ENCODE measurements at places on chromosomes 5 and 9.

DNA sequence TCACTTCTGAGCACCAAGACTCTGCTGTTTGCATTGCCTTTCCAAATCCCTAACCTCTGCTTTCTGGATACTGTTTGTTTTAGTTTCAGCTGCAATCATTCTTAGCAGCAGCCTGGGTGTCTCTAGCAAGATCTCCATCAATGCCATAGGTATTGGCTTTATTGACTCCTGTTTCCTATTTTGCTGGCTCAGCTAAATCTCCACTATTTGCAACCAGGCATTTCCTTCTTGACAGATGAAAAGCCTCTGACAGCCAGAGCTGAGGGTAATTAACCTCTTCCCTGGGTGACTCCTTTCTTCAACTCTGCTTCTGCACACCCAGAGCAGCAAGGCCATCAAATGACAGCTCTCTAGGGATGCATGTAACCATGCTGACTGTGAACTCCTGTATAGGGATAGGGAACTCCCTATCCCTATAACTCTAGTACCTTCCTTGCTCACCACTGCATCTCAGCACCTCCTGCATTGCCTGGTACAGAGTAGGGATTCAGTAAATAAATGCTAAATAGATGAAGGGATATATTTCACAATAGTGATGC is 293.5 kb downstream of the TRIM32 start:
- DNase-seq, result no peak

DNA sequence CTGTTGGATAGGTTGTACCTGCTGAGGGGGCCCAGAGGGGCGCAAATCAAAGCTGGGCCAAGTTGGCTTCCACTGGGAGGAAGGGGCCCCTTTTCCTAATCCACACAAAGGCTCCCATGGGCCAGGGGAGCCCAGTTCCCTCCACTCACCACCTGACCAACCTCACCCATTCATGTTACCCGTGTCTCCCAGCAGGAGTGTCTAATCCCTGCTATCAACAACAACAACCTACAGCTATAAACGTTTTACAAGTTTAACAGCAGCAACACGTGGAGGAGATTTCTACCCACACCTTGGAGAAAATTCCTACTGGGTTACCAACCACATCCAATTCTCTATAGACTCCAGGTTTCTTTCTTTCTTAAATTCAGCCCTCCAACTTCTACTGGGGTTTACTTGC is 216.2 kb downstream of the SLIT3 start:
- DNase-seq, result no peak

DNA sequence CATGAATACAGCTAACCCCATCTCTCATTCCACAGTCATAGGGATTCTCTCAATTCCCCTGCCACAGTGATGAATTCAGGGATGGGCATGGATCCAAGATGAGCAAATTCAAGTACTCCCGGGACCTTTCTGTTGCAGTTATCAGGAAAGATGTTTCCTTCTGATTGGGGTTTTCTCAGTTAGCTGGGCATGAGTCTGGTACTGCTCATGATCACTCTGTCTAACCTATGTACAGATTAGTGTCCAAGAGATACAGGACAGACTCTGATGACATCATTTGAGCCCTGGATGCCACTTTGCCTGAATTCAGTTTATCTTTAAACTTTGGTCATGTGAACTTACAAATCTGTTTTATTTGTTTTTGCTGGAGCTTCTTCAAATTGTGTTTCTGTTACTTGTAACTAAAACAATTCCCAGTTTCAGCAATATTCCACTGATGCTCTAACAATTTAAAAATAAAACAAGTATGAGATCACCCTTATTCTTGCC is 257.7 kb upstream of the KLF9 start:
- DNase-seq, result no peak

DNA sequence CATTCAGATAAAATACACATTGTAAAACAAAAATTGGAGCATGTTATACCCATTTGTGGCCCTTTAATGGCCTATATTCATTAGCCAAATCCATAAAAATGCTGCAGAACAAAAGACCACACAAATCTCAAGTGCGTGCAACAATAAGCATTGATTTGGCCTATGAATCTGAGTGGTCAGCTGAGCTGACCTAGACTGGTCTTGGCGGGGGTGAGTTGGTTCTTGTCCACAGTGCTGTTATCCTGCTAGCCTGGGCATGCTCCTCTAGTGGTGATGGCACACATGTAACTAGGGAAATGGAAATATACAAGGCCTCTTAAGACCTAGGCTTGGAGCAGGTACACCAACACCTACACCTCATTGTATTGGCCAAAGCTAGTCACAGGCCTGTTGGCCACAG is 122.2 kb upstream of the TBCA start:
- DNase-seq, result no peak

DNA sequence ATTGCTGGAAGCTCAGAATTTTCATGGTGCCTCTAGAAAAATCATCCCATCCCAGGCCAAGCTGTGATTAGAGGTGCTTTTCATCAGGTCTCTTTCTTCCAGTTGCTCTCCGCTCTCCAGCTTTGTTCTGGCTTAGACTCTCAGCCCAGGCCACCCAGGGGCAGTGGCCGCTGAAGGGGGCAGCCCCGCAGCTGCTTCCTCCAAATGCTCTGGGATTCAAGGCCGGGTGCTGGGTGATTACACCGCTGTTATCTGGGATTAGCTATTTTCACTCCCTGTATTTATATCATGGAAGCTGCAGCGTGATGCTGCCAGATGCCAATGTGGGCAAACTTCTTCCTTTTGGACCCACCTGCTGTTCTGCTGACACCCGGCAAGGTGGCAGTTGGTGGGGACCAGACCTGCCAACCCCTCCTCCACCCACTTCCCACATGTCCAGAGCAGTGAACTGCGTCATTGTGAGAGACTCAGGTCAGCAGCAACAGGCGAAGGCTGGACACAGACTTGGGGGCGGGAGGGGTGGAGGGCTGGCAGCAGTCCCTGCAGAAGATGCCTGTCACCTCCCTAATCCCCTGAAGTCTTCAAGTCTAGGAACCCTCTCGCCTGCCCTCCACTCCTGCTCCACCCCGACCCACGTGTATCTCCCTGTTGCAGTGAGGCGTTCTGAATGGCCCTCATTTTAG is 33.9 kb upstream of the NKX2-5 start:
- no peak for DNase-seq

- no peak for DNase-seq
These were observed 64.3 kb downstream of the HABP4 start for GRCh38 chr9:96514108-96514799.

DNA sequence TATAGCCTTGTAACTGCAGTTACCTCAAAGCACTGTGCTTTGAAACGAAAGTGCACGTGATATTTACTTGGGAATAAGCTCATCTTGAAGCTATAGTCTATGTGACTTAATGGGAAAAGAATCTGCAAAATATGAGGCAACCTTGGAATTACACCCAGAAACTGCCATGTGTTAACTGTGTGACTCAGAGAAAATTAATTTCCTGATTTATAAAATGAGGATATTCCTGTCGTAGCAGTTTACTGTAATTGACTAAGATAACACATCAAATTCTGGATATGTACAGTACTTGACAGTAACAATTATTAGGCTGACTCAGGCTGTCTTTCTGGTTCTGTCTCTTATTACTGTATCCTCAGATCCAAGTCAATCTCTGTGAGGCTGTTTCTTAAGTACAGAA is 1079.9 kb upstream of the ACO1 start:
- no peak for DNase-seq

- DNase-seq, result peak; percentile 2
These were observed 205.8 kb upstream of the IER5L start for GRCh38 chr9:129383561-129384490.

DNA sequence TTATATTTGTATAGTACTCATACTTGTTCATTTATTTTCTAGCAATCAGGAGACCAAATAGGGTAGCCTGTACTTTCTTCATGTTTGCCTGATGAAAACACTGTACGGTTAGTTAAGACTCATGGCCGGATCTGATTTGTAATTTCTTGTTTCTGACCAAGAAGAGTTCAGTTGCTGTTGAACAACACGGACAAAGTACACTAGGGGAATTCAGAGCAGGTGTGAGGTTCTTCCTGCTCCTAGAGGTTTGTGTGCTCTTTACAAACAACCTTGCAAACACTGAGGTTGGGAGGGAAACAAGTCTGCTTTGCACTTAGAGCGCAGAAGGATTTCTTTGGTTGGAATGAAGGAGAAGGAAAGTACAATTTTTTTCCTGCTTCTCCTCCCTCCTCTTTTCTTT is 69.7 kb downstream of the TRIO start:
- no peak for DNase-seq

DNA sequence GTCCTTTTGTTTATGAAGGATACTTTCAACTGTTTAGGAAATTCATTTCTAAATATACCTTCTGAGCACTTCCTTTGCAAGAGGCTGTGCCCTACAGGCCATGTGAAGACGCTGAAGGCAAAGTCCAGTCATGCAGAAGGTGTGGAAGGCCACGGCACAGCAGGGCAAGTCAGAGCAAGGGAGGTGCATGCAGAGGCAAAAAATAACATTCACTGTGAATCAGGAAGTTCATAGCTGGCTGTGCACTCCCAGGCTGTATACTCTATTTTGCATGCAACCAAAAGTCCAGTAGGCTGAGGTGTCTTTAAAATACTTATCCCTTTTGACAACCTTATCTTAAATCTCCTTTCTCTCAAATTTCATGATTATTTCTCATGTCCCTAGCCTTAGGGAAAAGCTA is 50.3 kb downstream of the GNAQ start:
- no peak for DNase-seq
